ENCODE measurements at places on chromosomes 7 and 10.
A peak's percentile ranks its signal among the peaks of the same experiment; 100 is the strongest.

DNA sequence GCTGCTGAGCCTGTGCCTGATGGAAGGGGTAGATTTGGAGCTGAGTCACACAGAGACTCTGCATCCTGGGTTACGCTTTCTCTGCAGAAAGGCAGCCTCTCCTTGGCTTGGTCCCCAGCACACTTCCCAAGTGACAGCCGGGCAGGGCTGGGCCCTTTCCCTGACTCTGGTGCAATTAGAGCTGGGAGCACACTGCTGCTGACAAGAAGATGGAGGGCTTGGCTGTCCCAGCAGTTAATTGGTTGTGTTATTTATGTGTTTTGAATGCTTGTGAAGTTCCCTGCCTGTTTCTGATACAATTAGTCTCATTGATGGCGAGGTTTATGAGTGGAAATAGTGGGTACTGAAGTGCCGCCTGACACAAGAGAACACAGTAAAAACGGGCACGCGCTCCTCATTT lies 123.6 kb downstream of the TCERG1L start:
- DNase-seq, result no peak

DNA sequence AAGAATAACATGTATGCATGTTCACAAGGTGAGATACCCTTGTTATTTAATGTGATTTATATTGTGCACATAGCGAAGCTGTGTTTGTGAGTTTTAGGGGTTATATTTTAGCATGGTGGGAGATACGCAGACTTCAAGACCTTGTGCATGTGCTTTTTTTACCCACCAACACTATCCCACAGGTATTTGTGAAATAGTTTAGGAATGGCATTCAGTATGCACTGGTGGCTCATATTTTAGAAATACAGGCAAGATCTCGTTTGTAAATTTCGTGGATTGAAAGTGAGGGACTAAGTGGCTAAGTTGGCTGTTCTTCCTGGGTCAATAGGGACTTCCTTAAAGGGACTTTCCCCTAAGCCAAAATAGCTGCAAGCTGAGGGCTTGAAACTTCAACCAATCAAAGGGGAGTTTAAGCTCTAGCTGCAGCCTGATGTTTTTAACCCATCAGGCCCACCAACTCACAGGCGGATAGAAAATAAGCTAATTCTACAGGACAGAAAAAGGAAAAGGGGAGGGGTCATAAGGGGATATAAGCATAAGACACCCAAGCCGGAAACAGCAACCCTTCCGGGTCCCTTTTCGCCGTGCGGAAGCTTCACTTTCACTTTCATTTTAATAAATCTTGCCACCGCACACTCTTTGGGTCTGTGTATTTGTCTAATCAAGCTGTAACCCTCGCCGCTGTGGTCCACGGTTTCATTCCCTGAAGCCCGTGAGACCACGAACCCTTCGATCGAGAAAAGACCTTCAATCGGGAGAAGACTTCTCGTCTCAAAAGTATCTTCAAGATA lies 291.0 kb downstream of the GPR158 start:
- DNase-seq, result no peak

- no peak for DNase-seq
These were observed 110.1 kb downstream of the PLCE1 start for GRCh38 chr10:94103801-94104221.

DNA sequence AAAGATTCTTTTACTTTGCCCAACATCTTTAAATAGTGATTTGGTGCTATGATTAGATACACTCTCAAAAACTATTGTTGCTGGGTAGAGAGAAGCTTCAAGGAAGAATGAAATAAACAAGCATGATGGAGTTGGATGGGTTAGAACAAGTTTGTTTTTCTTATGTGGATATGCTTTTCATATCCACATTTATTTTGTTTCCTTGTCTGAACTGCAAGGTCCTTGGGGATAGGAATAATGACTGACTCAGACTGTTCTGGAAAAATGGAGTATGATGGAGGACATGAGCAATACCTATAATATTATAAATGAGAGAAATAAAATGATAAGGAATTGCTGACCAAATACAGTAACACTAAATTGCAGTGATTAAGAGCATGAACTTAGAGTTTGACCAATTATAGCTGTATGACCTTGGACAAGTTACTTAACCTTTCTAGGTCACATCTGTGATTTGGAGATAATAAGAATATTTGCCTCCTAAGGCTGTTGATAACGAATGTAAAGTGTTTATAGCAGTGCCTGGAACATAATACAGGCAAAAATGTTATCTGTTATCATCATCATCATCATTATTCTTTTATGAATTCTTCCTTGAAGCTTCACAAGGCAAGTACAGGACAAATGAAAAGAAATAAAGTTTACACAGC lies 847.5 kb downstream of the LRMDA start:
- DNase-seq, result no peak

- no peak for DNase-seq
These were observed 1.9 kb downstream of the USP6NL start for GRCh38 chr10:11609492-11610093.

- DNase-seq, result peak; percentile 61
These were observed 57.8 kb upstream of the PCGF5 start for GRCh38 chr10:91162495-91163268.
